Stimulated activated CD4-positive, alpha-beta T cell treated with anti-CD3 and anti-CD28 coated beads, TNF-alpha, amount 100 ng/mL, for 4 hours (primary cell): ENCODE measurements at places on chromosomes 7 and 10.

- no peak for DNase-seq
These were observed 7.8 kb downstream of the CACNA2D1 start for GRCh38 chr7:82435769-82436168.

- DNase-seq: no peak
These were observed 90.3 kb downstream of the HERPUD2 start for GRCh38 chr7:35604595-35604994.

DNA sequence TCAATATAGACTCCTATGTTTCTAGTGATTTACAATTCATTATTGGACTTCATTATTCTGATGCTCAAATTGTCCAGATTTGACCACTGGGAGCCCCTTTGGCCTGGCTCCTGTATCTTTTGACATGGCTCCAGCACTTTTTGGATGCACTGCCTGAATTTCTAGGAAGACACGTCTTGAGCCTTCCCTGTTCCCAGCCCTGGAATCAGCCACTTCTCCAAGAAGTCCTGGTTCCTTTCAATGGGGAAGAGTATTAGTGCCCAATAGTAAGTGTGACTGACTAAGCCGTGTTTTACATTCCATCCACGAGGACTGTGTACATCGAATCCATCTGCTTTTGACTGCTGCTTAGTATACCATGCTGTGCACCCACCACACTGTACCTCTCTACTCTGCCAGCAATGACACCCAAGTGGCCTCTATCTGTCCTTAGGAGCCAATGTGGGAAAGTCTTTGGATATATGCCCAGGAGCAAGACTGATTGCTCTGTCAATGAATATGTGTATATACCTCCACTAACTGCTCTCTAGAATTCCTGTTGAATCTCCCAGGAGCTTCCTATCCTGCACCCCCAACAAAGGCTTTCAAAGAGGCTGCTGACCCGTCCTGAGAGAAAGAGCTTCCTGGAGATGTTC is 23.2 kb upstream of the NPFFR1 start:
- no peak for DNase-seq

- no peak for DNase-seq
These were observed 2.0 kb downstream of the BAG3 start for GRCh38 chr10:119653209-119653608.

GRCh38 chr7:87413951-87414793 is 61.3 kb downstream of the ABCB4 start:
- DNase-seq: no peak

- DNase-seq: no peak
These were observed 179.4 kb downstream of the CACNB2 start for GRCh38 chr10:18319628-18320027.

GRCh38 chr7:29381206-29382094 is 182.2 kb upstream of the PRR15 start:
- no peak for DNase-seq

DNA sequence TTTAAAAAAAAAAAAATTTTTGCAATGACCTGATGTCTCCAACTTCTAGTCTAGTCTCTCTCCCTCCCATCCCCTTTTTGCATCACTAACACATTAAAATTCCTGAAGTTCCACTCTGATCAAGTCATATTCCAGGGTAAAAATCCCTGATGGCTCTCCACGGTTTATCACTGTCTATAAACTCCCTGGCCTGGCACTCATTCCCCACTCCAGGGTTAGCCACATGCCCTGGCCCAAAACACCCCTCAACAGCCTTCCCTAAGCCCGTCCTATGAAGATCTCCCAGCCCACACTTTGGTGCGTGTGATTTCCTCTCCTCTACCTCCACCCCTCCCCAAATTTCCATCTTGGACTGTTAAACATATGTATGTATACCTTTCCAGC is 125.4 kb downstream of the JAZF1 start:
- DNase-seq: no peak

DNA sequence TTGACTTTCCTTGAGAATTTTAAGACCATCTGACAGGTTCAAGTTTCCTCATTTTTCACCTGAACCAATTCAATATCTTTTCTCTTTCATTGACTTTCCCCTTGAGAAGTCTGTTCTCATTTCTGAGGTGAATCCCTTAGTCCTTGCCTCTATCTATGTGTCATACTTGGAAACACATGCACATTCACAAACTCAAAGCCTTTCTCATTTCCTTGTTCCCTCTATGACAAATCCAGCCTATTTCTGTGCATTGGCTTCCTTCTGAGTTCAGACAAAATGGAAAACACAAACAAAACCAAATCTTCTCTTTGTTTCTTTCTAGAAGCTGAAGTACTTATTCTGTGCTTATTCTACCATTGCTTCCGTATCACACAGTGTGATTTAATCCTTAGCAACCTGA is 13.8 kb downstream of the PTTG1IP2 start:
- no peak for DNase-seq

- no peak for DNase-seq
These were observed 2.2 kb upstream of the LMBR1 start for GRCh38 chr7:156895024-156895780.

- no peak for DNase-seq
These were observed 1055.4 kb upstream of the AUTS2 start for GRCh38 chr7:68542831-68543230.

DNA sequence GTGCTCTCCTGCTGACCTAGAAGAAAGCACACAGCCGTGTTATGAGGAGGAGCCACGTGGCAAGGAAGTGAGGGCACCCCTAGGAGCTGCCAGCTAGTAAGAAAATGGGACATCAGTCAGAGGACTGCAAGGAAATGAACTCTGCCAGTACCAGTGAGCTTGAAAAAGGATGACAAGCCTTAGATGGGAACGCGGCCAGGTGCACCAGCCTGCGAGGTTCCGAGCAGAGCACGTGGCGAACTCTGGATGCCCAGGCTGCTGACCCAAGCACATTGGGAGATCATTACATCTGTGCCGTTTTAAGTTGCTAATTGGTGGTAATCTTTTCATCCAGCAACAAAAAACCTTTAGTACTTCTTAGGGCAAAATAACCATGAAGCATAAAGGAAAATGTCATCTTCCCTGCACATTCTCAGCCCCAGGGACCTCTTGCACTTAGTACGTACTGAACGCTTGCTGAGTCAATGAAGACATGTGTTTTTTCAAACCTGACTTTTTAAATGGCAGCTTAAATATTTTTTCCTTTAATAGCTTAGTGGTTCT is 69.4 kb downstream of the AMZ1 start:
- DNase-seq: no peak

- DNase-seq: no peak
These were observed 62.4 kb downstream of the FZD1 start for GRCh38 chr7:91326516-91327199.

DNA sequence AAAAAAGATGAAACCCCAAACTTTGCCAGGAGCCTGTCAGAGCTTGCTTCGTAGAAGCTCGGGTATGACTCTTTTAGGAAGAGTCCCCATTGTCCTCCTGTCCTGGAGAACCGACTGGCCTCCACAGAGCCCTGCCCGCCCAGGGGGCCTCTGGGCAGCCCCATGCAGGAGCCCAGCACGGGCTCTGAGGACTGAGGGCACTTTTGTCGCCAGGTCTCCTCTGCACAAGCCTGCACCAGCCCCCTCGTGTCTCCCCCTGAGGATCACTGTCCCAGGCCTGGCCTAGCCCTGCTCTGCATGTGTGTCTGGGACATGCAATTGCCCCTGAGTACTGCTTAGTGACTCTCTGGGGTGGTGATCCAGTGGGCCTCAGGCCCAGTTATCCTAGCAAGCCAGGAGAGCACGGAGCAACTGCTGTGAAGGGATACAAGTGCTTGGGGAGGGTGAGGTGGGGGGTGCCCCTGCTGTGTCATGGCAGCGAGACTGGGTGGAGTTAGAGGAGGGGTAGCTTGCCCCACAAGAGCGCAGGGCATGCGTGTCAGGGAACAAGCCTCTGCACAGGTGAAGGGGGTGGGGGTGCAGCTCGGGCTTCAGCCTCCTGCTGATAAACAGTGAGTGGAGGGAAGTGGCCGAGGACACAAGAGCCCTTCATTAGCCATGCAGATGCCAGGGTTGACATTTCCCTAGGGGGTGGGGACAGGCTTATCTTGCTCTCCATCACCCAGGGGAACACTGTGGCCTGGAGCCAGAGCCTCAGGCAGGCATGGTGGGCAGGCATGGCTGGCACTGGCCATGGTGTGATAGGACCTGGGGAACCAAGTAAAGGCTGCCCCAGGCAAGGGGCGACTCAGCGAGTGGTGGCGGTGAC is 143.4 kb downstream of the C10orf105 start:
- no peak for DNase-seq

DNA sequence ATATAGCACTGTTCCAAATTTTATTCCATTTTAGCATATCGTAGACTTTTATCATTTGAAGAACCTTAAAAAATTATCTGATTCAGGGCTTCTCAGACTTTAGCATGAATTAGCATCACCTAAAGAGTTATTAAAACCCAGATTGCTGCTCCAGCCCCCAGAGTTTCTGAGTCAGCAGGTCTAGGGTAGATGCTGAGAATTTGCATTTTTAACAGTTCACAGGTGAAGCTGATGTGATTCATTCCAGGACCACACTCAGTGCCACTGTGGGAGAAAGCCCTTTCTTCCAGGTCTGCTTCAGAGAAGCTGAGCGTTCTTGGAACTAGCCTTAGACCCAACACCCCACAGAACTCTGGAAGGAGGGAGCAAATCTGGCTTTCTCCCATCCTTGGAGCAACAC is 174.1 kb upstream of the YAE1 start:
- DNase-seq: no peak

DNA sequence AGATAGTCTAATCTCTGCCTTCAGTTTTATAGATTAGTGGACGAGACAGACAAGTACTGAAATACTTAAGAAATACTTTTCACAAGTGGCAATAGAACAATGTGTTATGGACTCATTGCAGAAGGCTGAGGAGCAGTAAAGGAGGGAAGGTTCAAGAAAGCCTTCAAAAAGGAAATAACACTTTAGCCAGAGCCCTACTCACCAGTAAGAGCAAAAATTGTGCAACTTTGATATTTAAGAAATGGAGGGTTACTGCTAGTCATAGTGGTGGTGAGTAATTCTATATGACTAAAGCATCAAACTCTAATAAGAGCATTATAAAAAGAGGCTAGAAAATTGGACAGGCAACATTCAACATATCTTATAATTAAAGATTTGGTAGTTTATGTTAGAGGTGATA is 28.8 kb downstream of the PTPN12 start:
- no peak for DNase-seq

- DNase-seq: no peak
These were observed 47.3 kb upstream of the TECTB start for GRCh38 chr10:112235920-112236319.

DNA sequence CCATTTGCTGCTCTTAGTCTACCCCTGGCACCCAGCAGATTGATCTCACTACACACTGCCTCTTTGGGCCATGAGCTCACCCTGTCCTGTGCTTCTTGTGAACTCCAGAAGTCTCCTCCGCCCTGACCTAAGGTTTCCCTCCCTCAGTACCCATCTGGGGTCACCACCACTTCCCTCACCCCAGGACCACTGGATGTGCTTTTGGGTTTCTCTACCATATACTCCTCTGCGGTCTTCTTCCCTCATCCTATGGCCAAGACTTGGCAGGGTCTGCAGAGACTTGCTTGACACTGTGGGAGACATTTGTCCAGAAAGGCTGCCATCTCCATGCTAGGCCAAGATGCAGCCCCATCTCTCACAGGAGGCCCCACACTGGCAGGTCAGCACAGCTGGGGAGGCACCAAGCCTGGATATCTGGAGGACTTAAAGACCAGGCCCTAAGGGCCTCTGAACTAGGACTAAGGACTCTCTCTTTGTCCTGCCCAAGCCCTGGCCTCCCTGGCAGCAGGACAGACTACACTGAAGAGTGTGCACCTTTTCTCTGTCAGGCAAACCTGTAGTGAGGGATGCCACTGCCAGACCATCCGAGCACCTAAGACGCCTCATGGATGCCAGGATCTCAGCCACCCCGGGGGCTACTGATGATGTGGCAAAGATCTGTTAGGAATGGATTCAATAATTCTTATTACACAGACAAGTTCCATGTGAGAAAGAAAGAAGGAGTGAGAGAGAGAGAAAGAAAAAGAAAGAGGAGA is 134.6 kb downstream of the ZNF467 start:
- no peak for DNase-seq

DNA sequence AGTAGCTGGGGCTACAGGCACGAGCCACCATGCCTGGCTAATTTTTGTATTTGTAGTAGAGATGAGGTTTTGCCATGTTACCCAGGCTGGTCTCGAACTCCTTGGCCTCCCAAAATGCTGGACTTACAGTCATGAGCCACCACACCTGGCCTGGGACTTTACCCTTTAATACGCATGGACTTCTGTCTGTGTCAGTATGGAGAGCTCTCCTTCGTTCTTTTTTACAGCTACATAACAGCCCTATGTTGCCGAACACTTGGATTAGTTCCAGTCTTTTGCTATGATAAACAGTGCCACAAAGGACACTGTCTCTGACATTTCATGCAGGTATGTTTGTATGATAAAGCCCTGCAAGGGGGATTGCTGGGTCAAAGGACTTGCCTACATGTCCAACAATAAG is 10.9 kb upstream of the OAT start:
- DNase-seq: no peak

DNA sequence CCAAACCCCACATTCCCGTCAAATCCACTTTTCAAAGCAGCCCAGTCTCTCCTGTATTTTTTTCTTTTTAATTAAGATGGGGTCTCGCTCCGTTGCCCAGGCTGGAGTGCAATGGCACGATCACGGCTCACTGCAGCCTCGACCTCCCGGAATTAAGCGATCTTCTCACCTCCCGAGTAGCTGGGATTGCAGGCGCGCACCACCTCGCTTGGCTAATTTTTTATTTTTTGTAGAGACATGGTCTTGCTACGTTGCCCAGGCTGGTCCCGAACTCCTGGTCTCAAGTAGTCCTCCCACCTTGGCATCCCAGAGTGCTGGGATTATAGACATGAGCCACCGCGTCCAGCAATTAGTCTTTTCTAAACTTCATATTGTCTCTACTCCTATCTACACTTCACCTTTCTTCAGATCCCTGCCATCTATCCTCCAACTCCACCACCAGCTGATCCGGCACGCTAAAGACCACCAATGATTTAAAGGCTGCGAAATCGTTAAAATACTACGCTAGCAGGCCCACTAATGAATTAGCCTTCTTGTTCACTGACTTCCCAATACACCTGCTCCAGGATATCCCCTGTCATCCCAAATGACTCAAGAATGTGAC is 525 bp upstream of the CHUK start:
- DNase-seq: no peak

DNA sequence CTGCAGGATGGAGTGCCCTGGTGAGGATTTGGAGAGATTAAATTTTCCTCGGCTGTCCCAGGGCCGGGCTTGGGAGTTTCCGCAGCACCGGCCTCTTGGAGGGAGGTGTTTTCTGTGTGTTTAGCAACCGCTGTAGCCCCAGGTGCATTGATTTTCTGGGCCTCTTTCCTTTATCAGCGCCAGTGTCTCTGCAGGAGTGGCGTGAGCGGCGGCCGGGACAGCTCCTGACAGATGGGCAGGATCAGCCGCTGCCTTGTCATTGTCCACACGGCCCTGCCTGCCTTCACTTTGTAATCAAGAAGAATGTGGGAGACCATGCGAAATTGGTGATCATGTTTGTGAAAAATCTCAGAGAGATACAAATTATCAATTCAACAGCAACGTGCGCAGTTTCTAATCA is 32.4 kb downstream of the NKX6-2 start:
- no peak for DNase-seq

- no peak for DNase-seq
These were observed 7.6 kb upstream of the KCP start for GRCh38 chr7:128918016-128918665.

GRCh38 chr7:47093320-47094234 is 488.3 kb downstream of the TNS3 start:
- DNase-seq: no peak

- no peak for DNase-seq
These were observed 80.1 kb upstream of the EMX2 start for GRCh38 chr10:117462424-117462792.

GRCh38 chr10:78924319-78925003 is 144.3 kb upstream of the ZMIZ1 start:
- no peak for DNase-seq
